ENCODE measurements at places on chromosomes 7 and 10.

DNA sequence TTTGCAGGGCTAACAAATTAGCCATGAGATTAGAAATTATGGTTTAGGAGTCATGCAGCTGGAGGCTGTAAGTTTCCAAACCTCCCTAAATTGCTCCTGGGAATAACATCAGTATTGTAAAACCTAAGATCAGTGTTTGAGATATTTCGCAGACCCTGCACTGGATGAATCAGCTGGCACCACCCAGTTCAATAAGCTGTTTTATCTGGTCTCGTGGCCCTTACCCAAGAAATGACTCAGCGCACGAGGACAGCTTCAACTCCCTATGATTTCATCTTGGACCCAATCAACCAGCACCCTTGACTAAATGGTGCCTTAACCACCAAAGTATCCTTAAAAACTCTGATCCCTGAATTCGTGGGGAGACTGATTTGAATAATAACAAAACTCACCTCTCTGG lies 482.0 kb upstream of the PCDH15 start:
- no peak for DNase-seq

GRCh38 chr10:100896876-100897461 lies 15.8 kb upstream of the SLF2 start:
- DNase-seq = no peak

- no peak for DNase-seq
Observed at GRCh38 chr7:139421123-139421522, 61.4 kb downstream of the LUC7L2 start.

DNA sequence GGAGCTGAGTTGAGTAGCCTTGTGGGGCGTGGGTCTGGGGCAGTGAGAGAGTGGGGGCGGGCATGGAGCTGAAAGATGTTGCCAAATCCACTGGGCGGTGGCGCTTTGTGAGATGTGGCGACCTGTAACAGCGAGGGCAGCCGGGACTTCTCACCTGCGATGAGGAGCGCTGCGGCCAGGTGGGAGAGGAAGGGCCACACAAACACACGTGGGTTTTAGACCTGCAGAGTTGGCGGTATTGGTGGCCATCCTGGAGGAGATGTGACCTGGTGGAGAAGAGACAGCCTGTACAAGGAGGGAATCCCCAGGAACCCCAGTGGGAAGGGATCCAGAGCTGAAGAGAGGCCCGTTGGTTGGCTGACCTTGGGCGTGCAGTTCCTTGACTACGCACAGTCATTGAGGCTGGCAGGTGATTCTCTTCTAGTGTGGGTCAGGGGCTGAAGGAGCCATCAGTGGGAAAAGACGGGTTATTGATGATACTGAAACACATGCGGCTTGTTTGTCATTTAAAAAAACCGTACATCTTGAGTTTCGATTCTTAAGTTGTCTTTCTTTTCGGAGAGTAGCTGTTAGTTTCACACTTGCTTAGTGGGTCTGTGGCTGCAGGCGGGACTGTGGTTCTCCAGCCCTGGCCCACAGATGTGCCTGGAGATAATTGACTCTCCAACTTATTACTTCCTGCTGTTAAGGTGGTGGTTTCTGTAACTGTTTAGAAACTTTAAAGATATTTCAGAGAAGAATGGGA lies 2.4 kb downstream of the CHST12 start:
- DNase-seq = no peak

GRCh38 chr10:97548828-97549455 lies 23.6 kb upstream of the ANKRD2 start:
- DNase-seq = no peak

DNA sequence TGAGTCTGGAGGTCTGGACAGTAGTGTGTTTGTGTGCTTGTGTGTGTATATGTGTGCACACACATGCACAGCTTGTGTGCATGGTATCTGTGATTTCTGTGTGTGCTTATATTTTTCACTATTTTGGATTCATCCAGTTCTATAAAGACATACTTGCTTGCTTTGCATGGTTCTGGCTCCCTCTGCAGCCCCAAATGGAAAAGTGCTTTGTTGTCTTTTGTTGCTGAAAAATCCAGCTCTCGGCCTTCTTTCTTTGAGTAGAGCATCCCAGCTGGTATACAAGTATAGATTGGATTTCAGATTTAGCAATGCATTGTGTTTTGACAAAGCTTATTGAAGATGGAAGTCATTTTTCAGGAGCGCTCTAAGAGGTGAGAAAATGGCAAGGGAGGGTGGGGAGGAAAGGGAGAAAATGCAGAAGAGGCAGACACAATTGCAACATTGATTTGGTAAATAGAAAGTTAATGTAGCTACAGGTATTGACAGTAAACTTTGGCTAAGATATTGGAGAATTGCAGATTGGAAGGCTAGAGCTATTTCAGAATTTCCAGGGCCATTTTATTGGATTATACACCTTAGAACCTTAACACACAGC lies 333.9 kb downstream of the AUTS2 start:
- no peak for DNase-seq

DNA sequence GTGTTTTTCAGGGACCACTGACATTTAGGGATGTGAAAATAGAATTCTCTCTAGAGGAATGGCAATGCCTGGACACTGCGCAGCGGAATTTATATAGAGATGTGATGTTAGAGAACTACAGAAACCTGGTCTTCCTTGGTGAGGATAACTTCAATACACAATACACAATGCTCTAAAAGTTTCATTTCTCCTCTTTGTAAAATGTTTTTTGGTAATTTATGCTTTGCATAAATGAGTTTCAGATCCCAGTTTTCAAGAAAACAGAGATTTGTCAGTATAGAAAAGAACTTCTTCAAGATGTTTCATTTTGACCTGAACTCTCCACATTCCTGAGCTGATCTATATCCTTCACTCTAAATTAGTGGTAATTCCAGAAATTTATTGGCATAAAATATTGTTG lies 14.2 kb downstream of the ZNF92 start:
- no peak for DNase-seq

GRCh38 chr7:5594616-5595544 lies 171.2 kb upstream of the TNRC18 start:
- DNase-seq = no peak

- DNase-seq = no peak
Observed at GRCh38 chr7:135645296-135645904, 16.9 kb upstream of the STMP1 start.

DNA sequence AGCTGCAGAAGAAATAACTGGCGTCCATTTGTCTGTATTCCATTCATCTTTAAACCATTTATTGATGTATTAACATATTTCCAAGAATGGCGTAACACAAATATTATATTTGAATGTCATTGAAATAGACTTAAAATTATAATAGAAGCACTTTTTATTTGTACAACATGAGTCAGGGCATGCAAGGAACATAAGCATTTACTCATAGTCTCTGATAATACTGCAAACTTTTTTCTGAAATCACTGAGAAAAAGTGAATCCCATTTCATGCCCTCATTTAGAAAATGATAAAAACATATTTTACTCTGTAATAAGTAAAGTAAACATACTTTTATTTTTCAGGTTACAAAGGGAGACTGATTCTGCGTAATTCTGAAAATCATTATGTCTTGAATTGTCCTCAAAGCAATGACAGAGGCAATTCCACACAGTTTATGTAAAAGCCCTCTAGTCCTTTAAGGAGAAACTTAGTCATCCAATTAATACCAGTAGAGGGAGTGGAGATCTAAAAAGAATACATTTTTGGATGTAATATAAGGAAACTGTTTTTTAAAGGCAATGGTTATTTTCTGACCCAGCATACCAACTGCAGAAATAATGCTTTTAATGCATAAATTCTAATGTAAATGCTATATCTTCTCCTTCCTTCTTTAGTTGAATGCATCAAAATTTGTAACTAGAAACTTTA lies 58.1 kb downstream of the AGMO start:
- no peak for DNase-seq

GRCh38 chr7:147235645-147236382 lies 1119.2 kb downstream of the CNTNAP2 start:
- no peak for DNase-seq

DNA sequence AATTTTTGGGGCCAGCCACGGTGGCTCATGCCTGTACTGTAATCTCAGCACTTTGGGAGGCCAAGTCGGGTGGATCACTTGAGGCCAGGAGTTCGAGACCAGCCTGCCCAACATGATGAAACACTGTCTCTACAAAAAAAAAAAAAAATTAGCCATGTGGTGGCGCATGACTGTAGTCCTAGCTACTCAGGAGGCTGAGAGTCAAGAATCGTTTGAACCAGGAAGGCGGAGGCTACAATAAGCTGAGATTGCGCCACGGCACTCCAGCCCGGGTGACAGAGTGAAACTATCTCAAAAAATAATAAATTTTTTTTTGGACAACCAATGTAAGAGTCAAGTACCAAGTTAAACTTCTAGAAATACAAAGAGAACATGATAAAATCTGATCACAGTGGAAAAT lies 164.6 kb downstream of the AVL9 start:
- no peak for DNase-seq

DNA sequence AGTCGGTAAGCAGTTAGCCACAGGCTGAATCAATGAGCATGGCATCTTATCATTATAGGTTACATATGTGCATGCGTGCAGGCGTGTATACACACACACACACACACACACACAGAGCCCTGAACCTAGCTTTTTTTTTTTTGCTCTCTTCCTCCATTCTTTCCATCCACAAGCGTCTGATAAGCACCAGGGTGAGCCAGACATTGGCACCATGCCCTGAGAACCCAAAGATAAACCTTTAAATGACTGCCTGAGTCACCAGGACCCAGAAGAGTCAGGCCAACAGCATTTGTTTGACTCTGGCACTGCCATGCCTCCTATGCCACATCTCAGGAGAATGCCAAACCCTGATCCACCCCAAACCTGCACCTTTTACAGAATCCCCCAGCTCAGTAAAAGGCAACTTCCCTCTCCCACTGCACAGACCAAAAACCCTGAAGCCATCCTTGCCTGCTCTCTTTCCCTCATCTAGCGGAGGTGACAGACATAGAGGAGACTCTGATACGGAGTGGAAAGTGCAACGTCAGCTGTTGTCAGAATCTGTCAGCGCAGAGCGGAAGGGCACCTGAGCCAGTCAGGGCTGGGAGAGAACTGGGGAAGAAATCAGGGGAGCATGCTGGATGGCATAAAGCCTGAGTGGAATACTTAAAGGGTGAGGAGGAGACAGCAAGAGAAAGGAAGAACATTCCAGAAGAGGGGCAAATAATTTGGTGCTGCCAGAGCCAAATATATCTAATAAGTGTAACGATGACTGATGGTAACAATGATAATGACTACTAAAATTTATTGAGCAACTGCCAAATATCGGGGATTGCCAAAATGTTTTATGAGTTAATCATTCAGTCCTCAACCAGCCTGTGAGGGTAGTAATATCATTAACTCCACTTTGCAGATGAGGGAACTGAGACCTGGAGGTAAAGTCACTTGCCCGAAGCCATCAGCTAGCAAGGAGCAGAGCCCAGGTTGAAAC lies 3.2 kb downstream of the PARP12 start:
- no peak for DNase-seq

DNA sequence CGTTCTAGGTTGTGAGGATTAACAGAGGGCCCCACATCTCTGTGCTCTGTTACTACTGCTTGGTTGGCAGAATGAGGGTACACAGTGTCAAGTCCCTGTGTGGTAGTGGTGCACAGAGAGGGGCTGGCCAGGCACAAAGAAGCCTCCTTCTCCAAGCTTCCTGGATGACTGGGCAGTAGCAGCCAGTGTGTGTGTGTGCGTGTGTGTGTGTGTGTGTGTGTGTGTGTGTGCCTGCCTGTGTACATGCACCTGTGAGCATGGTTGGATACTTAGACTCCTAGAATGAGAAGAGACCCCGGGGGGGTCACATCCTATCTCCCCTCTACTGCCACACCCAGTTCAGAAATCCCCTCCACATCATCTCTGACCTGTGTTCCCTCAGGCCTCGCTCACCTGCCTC lies 146.7 kb upstream of the UNC5B start:
- no peak for DNase-seq

DNA sequence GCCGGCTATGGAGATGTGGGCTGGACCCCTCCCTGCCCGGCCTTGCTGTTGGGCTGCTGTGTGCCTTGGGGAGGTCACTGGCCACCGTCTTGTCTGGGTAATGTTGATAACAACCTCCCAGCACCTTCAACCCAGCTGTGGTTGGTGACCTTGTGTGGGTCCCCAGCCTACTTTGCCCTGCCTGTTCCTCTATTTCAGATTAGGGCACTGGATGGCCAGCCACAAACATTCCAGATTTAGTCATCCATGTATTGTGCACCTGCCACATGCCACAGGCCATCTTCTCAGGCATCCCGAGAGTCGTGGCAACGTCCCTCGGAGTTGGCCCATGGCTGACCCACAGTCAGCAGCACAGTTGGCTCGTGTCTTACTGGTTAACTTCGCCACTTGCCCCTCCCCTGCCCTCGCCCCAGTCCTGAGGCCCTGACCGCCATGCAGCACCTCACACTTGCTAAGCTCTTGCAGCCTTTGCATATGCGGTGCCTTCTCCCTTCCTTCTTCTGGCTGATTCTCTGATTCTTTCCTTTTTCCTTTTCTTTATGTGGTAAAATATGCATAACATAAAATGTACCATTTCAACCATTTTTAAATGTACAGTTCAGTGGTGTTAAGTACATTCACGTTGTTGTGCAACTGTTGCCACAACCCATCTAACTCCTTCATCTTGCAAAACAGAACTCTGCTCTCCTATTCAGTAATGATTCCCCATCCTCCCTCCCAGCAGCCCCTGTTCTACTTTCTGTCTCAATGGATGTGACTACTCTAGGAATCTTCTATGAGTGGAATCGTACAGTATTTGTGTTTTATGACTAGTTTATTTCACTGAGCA lies 60.6 kb downstream of the PRF1 start:
- DNase-seq = no peak

DNA sequence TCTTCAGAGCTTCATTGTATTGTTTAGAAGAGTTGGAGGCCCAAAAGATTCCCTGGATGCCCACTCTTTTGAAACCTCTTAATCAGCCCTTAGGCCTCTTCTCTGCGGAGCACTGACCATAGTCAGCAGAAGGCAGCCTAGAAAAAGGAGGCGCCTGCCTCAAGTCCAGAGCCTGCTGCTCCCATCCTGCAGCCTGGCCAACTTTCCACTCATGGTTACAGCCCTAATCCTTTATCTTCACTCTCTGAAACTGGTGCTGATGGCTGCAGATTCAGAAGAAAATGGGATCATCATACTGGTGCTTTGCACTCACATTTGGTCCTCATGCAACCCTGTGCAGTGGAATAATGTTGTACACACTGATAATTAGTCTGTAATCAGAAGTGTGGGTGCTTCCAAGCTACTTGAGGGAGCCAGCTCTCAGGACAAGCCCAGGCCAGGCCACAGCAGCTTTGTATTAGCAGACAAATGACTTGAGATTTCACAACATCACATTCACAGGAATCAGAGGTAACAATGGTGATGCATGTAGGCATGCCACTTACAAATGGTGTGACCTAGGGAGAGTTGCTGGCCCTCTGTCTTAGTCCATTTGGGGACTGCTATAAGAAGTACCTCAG lies 272.9 kb downstream of the GALNT17 start:
- DNase-seq = no peak

GRCh38 chr7:137717811-137718271 lies 128.9 kb downstream of the DGKI start:
- no peak for DNase-seq

Data from activated CD4-positive, CD25-positive, alpha-beta regulatory T cell (primary cell).